ENCODE measurements at places on chromosomes 4 and X.

DNA sequence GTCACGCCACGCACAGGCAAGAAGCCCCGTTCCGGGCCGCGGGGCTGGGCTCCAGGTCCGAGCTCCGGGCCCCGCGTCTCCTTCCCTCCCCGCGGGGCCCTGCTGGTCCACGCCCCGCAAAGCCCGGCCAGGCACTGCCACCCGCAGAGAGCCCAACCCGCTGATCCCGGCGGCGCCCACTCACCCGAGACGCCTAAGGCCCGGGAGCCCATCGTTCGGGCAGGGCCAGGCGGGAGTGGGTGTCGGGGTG, 870 bp downstream of the PDZD4 start:
- DNase-seq = no peak

DNA sequence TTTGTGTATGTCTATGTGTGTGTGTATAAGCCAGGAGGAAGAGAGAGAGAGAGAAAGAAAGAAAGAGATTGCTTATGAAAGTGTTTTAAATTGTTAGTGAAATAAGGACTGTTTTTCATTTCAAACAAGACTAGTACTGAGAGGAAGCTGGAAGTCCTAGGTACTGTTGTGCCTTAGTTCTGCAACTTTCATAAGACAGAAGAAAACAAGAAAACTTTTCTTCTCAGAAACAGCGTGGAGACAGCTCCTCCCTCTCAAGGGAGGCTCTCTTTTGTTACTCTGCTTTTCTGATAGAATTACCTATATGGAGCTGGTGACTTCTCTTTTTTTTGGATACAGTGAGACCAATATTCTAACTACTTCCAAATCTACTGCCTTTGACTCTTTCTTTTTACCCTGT, 62.5 kb downstream of the BANK1 start:
- DNase-seq = no peak

GRCh38 chr4:161937596-161937995, 226.2 kb downstream of the FSTL5 start:
- no peak for DNase-seq

- no peak for DNase-seq
These were observed 70.6 kb upstream of the PPP2R3B start for GRCh38 chrX:457292-457679.

- no peak for DNase-seq
These were observed 37.5 kb upstream of the NKRF start for GRCh38 chrX:119643696-119644095.

DNA sequence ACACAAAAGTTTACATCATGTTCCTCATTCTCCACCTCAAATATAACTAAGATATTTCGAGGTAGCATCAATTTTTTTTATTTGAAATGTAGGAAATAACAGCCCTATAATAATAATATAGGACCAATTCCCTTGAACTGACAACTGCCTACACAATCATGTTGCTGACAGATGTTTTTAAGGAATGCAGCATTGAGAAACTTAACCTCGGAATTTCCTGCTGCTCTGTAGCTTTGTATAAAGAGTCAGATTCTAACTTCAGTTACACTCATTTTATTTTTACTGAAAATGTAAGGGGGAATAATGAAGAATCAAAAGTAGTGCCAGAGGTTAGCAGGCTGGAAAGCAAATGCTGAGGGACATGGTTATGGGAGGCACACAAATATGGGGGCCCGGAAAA, 235.8 kb downstream of the RBMX2 start:
- no peak for DNase-seq

- DNase-seq = no peak
These were observed 164.6 kb downstream of the PRKX start for GRCh38 chrX:3548765-3549391.

DNA sequence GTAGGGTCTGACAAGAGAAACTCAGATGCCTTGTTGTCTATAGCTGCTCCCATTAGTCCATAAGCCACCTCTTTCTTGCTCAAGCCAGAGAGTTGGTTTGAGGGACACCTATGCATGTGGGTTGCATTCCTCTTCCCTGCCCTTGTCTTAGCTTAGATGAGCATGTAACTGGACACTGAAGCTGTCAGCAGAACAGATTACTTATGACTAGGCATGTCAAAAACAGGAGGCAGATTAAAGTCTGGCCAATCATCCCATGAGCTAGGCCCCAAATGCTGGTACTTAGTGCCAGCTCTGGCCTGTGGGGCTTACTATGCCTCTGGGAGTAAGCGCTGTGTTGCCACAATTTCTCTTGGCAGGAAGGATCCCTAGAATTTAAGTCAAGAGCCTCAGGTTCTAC, 215.2 kb downstream of the AR start:
- DNase-seq = no peak

DNA sequence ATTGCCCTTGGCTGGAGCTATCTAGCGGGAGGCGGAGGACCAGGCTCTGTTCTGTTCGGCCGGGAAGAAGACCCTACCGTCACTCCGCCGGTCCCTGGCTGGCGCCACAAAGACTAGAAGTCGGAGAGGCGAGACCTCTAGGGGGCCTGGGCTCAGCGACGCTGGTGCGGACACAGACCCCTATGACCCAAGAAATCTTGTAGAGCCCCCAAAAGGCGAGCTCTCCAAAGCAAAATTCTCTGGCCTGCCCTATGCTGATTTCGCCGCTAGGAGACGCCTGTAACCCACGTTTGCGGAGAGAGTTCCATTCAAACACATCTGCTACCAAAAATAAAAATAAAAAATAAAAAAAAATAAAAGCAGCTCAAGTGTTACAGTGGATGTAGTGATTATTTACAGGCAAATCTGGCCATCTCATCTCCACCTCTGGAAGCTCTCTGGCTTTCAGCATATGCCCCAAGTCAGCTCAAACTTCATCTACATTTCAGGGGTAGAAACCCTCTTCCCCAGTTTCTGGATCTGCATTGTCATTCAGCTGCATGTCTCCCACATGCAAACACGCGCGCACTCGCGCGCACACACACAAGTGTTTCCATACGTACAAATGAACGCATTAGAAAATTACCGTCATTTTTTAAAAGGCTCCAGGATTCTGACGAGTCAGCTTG, 2.4 kb upstream of the PCDH10 start:
- peak; percentile 76 for DNase-seq

- no peak for DNase-seq
These were observed 1.7 kb downstream of the NSD2 start for GRCh38 chr4:1872870-1873269.

DNA sequence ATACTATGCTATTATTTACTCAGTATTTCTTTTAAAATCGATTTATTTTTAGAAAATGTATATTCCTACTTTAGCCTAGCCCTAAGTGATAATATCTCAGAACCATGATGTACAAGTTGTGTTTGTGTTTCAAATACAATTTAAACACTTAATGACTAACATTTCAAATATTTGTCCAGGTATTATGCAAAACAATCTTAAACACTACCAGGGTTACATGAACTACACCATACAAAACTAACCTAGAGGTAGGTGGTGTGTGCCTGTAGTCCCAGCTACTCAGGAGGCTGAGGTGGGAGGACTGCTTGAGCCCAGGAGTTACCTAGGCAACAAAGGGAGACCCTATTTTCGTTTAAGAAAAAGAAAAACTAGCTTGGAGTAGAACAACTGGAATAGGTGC, 83.0 kb upstream of the TMEM33 start:
- no peak for DNase-seq

DNA sequence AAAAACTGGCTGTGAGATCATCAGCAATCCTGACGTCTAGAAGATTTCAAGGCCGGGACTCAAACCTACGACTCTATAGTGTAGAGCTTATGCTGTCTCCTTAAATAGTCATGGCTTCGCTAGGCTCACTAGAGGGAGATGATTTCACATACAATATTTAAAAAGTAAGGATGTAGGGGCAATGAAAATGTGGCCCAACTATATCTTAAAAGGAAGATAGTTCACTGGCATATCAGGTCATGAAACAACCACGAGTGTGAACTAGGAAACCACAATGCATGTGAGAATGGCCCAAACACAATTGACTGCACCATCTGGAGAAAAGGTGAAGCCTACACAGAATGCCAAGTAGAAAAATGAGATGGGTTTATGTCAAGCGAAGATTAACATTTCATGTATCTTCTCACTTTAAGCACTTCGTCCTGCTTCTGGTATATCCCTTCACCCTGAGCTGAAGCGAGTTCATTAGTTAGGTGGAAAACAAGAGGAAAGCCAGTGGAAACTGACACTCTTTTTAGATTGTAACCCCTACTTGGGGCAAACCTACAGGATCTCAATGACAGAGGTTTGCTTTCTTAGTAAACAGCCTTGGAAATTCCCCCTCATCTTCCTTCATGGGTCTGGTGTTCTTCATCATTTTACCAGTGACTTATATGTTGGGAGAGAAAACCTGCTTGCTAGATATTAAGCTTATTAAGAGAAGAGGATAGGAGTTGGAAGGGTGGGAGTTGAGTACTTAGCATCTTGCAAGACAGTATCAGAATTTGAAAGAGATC, 17.4 kb downstream of the FAM9C start:
- DNase-seq = no peak

- no peak for DNase-seq
These were observed 626 bp upstream of the CEP135 start for GRCh38 chr4:55947912-55948725.

- DNase-seq = no peak
These were observed 52.1 kb upstream of the CDKN2AIP start for GRCh38 chr4:183392377-183392776.

DNA sequence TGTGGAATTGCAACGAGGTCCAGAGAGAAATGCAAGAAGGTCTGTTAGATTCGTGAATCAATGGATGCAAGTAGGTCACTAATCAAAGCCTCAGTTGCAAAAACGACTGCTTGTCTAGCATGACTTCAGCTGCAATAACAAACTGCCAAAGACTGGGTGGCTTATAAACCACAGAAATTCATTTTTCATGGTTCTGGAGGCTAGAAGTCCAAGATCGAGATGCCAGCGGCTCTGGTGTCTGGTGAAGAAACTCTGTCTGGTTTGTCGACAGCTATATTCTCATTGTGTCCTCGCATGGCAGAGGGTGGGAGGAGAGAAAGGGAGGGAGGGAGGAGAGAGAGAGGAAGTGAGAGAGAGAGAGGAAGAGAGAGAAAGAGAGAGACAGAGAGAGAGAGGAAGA, 114.7 kb downstream of the MXRA5 start:
- DNase-seq = no peak

- no peak for DNase-seq
These were observed 146.6 kb upstream of the DGKK start for GRCh38 chrX:50617183-50617582.

Measured in caudate nucleus (tissue), 63 donors.